ENCODE measurements at places on chromosomes 3 and 15. TPM values are rescaled to one million over a fixed set of nuclear protein-coding genes. Genes with fewer than 3 reads are reported as not detected.

SNX33 gene
- 17.0 TPM for total RNA-seq

CPLX3 gene
- total RNA-seq, result 24.5 TPM

SERINC4 gene
- total RNA-seq, result 0.24 TPM

LSMEM2 gene
- total RNA-seq, result 6.6 TPM

DNA sequence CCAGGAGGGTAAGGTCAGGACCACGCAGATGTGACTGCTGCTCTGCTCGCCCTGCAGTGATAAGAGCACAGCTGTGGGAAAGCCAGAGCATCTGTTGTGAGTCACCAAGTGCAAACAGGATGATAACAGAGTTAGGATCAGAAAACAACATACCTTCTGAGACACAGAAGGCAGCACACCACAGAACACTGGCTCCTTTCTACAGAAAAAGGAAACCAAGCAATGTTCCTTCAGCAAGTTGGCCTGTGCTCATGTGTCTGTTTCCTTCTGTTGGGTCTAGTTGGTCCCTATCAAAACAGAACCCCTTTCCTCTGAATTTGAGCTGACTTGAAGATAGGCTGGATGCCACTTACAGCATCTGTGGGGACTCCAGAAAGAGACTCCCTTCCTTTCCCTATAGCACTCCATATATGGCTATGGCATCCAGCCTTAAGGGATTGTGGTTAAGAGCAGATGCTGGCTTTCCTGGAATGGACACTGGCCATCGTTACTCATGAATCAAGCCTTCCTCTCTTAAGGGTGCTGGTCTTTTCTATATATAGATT is 440.7 kb upstream of the THBS1 start:
- no peak for DNase-seq

- no peak for DNase-seq
Measured at GRCh38 chr15:57322602-57323250, 53.6 kb upstream of the CGNL1 start.

DNA sequence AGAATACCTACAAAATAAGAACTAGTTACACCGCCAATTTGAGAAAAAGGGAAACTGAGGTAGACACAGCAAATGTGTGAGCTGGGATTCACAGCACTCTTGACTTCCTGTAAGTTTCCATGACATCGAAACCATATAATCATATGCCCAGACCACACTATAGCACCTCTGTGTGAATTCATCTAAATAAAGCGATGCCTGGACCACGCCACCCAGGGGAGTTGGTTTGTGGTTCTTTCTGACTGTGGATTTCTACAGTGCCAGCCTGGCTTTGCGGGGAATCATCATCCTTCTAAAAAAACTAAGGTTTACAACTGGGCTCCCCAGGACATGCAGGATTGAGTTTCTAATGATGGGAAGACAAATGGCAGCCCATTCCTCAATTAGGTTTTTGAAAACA is 23.5 kb upstream of the CA12 start:
- DNase-seq, result no peak

DNA sequence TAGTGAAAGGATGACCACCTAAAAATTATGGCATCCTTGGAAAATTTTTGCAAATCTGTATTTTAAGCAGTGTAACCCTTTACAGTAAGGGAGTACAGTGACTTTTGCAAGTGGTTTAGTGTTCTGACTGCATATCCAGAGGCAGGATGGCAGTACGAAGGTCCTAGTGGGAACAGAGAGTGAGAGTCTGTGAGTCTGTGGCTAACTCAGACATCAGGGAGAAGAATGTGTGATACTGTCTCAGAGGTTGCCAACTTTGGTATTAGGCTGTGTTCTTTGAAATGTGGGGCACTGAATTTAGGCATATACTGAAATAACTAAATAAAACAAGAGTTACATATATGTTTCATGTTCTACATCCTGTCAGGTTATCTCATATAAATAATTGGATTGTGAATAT is 25.7 kb downstream of the PRKCI start:
- DNase-seq, result no peak

- DNase-seq, result no peak
Measured at GRCh38 chr3:36652104-36652503, 112.2 kb downstream of the DCLK3 start.

- no peak for DNase-seq
Measured at GRCh38 chr3:111579495-111579894, 15.7 kb downstream of the ZBED2 start.

DNA sequence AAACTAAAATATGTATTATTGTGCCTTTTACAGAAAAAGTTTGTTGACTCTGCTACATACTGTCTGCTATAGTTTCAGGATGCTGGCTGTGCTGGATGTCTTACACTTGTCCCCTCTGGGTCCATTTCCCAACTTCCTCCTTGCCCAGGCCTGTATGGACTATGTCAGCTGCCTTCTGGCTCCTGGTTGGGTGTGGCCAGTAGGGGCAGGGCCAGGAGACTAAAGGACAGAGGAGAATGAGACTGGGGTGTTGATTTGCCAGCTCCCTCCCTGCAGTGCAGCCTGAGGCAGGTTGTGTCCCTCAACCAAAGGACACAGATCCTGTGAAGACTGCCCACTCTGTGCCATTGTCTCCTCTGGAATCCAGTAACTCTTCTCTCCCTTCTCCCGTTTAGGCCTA is 90.6 kb upstream of the UBE2E2 start:
- DNase-seq, result no peak

GRCh38 chr3:17065881-17066280 is 181.1 kb downstream of the PLCL2 start:
- no peak for DNase-seq

DNA sequence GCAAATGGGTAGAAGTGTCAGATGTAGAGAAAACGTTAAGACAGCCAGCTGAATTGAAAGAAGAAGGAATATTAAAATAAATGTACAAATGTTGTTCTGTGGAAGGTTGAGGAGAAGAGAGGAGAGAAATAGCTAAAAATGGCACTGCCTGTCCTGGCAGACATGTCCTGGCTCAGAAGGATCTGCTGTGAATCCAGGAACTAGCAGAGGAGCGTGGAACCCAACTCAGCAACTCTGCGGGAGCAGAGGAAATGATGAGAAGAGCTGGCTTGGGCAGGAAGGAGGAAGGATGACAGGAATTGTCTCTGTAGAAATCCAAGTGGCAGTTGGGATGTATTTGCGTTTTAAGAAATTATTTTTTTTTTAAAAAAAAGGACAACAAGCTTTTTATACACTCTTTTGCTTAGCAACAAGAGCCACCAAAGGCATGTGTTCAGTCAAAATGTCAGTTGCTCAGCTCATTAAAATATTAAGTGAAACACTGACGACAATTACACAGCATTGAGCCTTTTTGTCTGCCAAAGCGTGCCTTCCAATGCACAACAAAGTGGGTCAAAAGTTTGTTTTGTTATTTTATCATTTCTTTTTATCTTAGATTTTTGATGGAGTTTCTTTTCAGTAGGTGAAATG is 16.1 kb downstream of the NANOGP8 start:
- DNase-seq, result no peak
